ENCODE measurements at places on chromosomes 7 and 10.

DNA sequence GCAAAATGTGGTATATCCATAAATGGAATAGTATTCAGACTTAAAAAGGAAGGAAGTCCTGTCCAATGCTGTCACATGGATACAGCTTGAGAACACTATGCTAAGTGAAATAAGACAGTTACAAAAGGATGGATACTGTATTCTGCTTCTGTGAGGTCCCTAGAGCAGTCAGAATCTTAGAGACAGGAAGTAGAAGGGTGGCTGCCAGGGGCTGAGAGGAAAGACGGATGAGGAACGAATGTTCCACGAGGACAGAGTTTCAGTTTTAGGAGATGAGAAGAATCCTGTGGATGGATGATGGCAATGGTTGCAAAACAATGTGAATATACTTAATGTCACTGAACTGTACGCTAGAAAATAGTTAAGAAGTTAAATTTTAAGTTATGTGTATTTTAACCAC lies 3.8 kb downstream of the PRKCQ start:
- no peak for DNase-seq

- no peak for DNase-seq
Measured at GRCh38 chr10:34780818-34781380, 34.2 kb downstream of the PARD3 start.

- no peak for DNase-seq
Measured at GRCh38 chr7:24914465-24914859, 65.5 kb downstream of the OSBPL3 start.

- peak; percentile 65 for DNase-seq
Measured at GRCh38 chr7:151248346-151249033, at the start of gene SMARCD3. Gene SMARCD3, minus strand, starts transcription at chr7:151248694. Its CDS starts 132 bp downstream, at chr7:151248562.

GRCh38 chr10:61465171-61465496 lies 12.0 kb upstream of the TMEM26 start:
- DNase-seq, result no peak

GRCh38 chr10:17229016-17229716 lies 1.1 kb downstream of the VIM start:
- DNase-seq, result no peak

- DNase-seq, result no peak
Measured at GRCh38 chr7:117091721-117092120, 138.4 kb downstream of the ST7 start.

DNA sequence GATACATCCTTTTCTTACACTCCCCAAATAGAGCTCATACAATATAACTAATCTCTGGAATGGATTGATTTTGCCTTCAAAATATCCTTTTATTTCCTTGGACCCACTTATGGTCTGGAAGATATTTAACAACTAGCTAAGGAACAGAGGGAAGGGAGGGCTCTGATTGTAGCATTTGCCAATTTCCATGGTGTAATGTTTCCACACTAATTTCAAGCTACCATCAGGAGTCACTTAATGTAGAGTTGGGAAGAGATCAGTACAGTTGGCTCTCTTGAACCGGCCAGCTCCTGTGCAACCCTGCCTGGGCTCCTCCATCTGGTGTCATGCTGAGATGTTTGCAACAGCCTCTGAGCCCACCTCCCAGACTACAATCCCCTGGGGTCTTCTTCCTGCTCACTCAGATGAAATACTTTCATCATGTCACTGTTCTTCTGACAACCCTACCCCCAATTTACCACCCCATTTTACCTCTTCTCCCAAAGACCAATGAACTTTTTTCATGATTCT lies 8.0 kb upstream of the IL6 start:
- DNase-seq, result no peak

DNA sequence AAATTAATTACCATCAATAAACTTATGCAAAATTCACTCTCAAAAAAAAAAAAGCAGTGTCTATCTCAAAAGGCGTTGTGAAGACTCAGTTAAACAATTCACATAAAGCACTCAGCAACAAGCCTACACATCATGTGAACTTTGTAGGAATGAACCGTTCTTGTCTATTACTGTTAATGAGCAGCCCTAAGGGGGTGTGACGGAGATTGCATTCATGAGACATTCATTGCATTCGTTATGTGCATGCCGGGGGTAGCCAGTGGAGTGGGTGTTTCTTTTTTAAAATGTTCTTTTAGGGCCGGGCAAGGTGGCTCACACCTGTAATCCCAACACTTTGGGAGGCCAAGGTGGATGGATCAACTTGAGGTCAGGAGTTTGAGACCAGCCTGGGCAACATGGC lies 193.0 kb downstream of the PRPF18 start:
- DNase-seq, result no peak

DNA sequence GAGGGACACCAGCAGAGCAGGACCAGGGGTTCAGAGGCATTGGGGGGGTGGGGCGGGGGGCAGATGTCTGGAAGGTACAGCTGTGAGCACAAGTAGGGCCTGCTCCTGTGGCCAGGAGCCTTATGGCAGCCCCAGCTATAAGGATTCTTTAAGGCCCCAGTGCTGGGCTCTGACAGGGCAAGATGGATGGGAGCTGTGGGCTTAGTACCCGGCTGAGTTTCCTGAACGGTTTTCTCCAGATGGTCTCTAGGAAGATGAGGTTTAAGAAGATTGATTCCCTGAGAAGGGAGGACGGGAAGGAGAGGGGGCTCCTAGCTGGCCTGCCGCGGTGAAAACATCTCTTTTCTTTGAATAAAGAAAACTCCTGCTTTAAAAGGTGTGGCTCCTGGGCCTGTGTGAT lies 30.1 kb upstream of the COMTD1 start:
- no peak for DNase-seq

- no peak for DNase-seq
Measured at GRCh38 chr10:125883211-125883610, 2.1 kb upstream of the DHX32 start.

GRCh38 chr10:128660726-128661125 lies 534.5 kb upstream of the MKI67 start:
- DNase-seq, result no peak

DNA sequence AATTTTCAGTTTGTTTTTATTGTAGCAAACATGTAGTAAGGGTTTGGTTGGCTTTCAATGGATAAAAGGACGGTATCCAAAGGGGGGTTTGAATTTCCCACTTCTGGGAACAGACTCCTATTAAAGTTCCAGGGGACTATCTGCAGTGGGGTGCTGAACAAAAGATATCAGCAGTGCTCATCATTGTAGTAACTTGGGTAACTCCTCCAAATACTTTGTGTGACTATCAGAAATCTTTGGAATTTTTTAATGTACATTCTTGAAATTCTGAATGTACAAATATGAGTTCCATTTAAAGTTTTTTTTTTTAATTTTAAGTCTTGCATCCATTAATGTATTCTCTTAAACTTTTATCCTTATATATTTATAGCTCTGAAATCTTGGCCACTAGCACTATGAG lies 42.1 kb downstream of the CYP51A1 start:
- no peak for DNase-seq

GRCh38 chr10:83425306-83425705 lies 714.0 kb upstream of the GHITM start:
- no peak for DNase-seq

DNA sequence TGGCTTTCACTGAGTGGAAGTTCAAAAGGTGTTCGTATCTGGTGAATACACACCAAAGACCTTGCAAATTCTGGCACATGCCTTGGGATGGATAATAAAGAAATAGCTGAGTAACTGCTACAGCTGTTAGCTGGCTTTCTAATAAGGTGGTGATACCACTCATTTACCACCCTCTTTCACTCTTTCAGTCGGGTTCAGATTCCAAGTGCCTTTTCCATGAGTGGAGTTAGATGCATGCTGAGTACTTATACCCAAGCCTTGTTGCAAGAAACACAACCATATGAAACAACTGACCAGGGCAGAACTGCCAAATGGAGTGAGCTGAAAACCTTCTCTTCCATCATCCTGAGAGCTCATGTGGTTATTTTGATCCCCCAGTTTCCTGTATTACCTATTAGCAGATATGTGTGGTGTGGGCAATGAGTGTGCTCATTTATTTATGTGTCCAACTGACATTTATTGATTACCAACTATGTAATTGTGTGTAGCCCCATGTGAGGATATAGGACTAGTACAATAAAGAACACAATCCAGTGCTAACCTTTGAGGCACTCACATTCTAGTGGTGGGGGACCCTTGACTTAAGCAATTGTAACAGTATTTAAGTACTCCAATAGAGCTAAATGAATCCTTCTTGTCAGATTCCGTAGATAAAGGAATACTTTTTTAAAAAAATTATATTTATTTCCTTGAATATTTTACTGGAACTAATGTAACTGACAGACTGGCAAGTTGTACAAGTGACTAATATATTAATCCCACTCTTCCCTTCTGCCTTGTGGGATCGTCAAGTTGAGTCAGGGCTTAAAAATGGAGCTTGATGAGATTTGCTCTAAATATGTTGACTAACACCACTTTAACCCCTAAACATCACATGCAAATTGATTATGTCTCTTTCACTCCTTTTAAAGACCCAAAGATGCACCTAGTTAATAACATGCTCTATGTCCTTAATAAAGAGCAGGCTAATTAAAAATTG lies 124.7 kb downstream of the ARID5B start:
- no peak for DNase-seq

DNA sequence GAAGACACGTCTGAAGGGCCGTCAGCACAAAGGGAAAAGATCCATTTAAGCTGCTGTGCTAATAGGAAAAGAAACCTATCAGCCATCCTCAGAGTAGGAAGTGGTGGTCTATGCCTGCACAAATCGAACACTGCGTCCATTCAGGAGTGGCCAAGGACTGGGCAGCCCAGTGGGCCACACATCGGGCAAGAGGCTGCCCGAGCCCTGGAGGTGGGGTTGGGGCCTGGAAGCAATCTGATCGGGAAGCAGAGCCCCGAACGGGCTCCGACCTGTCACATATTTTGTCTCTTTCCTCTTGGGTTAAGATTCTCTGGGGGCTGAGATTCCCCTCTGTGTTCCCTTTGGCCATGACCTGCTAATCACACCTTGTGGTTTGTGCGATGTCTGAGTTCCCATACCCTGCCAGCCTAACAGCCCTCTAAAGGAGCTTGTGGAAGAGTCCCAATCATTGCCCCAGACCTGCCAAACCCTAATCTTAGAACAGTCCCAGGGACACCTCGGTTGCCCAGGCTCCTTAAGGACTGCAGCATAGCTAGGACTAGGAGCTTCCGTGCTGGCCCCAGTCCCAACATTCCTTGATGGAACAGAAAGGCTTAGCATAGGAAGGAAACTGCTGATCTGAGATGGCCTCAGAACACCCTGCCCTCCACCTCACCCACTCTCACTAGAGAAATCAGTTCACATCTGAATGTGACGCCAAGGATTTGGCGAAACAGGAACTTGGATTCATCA lies 77.9 kb upstream of the SAMD8 start:
- DNase-seq, result no peak

GRCh38 chr7:13821152-13821787 lies 168.2 kb downstream of the ETV1 start:
- DNase-seq, result no peak

DNA sequence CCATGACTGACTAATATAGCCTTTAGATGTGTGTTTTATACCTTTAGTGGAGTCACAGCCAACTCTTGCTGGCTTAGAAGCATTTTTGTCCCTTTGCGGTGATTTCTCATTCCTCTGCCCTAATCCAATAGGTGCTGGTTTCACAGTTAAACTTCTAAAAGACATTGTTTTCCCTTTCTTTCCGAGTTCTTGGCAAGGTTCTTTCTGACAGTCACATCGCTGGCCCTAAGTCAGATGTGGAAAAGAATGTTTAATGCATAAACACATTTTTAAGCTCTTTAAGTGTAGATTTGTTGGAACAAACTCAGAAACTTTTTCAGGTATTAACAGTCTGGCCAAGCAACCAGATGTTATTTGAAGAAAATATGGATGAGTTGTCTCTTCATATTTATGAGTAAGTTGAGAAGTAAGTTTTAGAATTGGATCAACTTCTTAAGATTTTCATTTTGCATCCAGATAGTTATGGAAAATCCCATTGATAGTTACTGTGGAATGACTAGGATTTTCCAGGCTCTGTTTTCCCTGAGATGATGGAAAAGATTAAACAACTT lies 4.1 kb downstream of the EPDR1 start:
- DNase-seq, result no peak

GRCh38 chr7:69399401-69399800 lies 198.9 kb upstream of the AUTS2 start:
- no peak for DNase-seq

DNA sequence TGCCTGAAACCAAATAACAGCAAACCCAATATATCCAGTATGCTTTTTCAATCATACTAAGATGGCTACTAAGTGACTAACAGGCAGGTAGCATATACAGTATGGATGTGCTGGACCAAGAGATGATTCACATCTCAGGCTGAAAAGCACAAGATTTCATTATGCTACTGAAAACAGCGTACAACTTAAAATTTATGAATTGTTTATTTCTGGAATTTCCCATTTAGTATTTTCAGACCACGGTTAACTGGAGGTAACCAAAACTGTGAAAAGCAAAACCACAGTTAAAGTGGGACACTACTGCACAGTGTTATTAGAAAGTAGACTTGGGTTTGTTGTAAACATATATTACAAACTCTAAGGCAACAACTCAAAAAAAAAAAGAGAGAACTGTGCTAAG lies 91.5 kb downstream of the KMT2C start:
- no peak for DNase-seq

DNA sequence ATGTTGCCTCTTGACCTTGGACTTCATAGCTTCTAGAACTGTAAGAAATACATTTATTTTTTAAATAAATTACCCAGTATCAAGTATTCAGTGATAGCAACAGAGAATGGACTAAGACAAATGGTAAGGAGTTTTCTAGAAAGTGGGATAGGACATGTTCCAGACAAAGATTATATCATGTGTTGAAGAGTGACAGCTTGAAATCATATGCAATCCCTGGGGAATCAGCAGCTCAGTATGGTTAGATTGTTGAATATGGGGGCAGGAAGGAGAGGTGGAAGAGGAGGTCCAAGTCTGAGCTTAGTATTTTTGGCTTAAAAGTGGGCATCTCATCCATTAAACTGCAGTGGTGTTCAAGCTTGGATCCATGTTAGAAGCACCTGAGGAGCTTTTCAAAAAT lies 74.1 kb downstream of the ENTPD1 start:
- DNase-seq, result no peak

- DNase-seq, result no peak
Measured at GRCh38 chr10:99403674-99404073, 26.8 kb downstream of the GOT1 start.

DNA sequence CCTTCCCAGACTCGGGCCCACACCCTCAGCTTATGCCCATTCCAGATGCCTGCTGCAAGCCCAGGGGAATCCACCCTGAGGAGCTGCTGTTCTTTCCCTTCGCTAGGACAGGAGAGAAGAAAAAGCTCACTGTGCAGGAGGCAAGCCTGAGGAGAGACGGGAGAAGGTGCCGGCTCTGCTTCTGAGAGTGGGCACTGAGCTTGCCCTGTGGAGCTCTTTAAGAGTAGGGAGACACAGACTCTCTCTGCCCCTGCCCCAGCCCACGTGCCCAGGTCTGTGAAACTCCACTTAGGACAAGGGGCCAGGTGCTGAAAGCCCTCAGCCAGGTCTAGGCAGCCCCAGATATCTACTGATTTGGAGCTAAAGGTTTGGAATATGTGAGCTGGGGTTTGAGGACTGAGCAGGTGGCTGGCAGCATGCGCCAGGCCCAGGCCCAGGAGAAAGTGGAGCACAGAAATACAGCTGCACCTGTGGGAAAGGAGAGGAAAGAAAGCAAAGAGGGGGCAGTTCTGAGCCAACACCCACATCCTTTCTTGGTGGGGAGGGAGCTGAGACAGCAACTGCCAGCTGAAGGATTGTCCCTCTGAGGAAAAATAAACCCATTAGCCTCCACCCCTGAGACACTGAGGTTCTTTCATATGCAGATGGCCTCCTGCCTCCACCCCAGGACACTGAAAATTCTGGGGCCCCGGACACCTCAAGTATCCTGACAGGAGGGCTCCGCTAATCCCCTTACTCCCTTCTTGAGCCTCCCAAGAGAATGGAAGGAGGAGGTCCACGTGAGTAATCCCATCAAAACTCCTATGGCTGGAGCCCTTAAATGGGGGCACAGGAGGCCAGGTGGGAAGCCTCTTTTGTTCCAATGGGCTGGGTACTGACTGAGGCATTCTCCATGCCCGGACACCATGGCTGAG lies 7.3 kb downstream of the POLL start:
- DNase-seq, result no peak

All from C1 segment of cervical spinal cord (tissue), 14 donors.